ENCODE measurements at places on chromosomes 12 and 14.

DNA sequence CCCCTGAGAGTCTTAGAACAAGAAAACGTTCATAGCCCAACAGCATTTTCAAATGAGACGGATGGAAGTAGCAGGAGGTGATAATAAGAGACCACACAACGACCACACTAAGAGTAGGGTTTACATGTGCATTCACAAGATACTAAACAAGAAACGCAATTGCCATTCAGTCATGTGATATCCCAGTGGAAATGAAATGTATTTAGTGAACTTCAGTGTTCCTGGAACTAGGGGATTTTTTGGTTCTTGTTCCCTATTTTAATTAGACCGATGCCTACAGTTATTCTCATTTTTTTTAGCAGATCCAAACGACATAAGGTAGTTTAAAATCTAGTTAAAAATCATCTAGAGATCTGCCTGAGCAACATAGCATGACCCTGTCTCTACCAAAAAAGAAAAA lies 150.0 kb downstream of the GPR65 start:
- DNase-seq = no peak

GRCh38 chr12:23222801-23223200 lies 597.8 kb downstream of the ETNK1 start:
- DNase-seq = no peak

DNA sequence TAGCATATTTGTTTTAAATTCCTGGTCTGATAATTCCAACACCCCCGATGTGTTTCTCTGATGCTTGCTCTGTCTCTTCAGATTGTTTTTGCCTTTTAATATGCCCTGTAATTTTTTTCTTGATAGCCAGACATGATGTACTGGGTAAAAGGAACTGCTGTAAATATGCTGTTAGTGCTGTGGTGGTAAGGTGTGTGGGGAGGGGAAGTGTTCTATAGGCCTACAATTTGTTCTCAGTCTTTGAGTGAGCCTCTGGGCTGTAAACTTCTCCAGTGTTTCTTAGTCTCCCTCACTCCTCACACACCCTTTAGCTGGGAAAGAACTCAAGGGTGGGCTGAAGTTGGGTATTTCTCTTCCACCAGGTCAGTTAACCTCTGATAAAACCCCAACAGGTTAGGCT lies 147.0 kb upstream of the OR4E1 start:
- DNase-seq = no peak

DNA sequence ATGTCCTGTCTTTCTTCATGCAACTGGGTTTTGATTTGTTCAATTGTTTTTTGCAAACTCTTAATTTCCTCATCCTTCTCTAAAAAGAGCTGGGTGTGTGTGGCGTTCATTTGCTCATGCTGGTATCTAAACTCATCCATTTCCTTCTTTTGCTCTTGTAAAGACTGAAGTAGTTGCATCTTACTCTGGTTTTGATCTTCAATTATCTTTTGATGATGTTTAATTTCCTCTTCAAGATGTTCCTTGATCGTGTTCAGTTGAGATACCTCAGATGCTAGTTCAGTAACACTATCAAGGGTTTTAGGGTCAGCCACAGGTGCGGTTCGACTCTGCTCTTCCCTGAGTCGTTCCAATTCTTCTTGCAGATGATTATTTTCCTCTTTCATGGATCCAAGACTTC lies 34.8 kb downstream of the TRIP11 start:
- DNase-seq = no peak

DNA sequence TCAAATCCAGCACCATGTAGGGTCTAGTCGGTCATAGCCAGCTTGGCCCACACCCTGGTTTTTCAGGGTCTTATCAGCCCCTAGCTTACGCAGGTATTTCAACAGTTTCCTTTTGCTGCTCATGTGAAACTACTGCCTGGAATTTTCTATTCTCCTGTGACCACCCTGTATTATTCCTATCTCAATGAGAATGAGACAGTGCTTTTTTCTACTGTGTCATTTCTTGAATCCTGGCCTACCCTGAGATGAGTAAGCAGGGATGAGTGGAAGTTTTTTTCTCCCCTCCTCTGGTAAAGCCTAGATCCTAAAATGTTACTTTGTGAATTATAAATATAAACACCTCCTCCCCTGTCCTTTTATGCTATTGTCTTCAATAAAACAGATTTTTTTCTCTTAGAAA lies 62.7 kb upstream of the ARID2 start:
- DNase-seq = no peak

DNA sequence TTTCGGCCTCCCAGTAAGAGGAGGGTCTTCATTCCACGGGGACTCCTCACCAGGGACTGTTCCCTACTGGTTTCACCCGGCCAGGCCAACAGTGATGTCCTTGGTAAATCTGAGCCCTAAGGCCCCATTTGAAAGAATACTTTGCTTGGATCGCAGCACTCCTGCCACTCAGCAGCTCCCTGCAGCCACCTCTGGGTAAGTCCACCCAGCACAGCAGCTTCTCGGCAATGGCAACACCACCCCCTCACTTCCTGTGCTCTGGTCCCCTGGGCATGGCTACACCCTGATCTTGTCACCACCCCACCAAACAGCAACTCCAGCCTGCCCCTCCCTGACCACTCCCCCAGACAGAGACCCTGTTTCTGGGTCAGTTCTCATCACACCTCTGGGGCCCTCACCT lies 100.3 kb downstream of the SETD3 start:
- DNase-seq = no peak

Measured in stimulated activated CD8-positive, alpha-beta memory T cell treated with anti-CD3 and anti-CD28 coated beads, Interleukin-7, amount 100 ng/mL, for 4 hours (primary cell).